Stimulated activated CD4-positive, alpha-beta T cell treated with anti-CD3 and anti-CD28 coated beads, Interleukin-15, amount 100 ng/mL, for 1 hour (primary cell): ENCODE measurements at places on chromosomes 6 and 20.

DNA sequence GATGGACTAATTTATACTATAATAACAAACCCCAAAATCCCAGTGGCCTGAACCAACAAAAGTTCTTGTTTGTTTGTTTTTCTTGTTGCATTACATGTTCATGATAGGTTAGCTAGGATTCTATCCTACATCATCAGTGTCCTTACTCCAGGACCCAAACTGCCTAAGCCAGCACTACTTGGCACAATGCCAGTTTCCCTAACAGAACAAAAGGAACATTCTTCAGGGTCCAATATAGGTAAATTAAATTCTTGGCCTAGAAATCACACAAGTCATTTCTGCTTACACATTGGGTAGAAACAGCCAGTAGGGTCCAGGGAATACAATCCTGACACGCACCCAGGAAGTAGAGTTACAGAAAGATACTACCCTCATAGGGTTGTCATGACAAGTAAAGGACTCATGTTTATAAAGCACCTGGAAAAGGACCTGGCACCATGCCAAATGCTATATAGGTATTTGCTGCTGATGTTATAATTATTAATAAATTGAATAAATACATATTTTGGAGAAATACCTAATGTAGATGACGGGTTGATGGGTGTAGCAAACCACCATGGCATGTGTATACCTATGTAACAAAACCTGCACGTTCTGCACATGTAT is 38.8 kb downstream of the RCAN2 start:
- no peak for DNase-seq

DNA sequence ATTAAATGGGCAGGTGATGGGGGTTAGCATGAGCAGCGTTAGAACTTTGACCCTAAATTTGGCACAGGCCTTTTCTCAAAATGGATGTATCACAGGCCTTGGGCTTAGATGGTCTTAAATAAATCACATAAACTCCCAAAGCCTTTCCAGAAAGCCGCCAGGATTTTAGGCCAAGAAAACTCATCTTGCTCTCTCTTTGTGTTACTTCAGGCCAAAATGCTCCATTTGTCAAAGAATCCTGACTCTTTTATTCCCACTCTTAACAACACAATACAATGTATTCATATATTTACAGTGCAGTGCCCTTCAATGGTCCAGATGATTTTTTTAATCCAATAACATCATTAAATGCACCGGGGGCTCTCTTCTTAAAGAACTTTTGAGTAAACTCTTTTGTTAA is 5.9 kb upstream of the TCP11 start:
- no peak for DNase-seq

DNA sequence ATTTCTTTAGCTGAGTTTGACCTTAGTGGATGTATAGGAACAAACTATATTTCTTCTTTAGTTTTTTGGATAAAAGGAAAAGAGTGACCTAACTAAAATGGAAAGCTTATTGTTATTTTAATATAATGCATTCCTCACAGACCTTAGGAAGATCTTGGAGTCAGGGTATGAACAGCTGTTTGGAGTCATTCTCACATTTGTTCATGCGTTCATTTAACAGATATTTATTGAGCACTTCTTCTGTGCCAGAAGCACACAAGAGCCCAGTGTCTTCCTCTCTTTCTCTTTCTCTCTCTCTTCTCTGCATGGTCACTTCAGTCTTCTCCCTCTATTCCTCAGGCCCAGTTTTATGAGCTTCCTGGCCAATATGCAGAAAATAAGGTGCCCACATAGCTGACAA is 744.0 kb upstream of the MAP3K7 start:
- DNase-seq = no peak

GRCh38 chr6:32244946-32245398 is 21.1 kb upstream of the NOTCH4 start:
- DNase-seq = peak; percentile 47

- DNase-seq = no peak
Observed at GRCh38 chr6:110841266-110841665, 26.0 kb upstream of the CDK19 start.

DNA sequence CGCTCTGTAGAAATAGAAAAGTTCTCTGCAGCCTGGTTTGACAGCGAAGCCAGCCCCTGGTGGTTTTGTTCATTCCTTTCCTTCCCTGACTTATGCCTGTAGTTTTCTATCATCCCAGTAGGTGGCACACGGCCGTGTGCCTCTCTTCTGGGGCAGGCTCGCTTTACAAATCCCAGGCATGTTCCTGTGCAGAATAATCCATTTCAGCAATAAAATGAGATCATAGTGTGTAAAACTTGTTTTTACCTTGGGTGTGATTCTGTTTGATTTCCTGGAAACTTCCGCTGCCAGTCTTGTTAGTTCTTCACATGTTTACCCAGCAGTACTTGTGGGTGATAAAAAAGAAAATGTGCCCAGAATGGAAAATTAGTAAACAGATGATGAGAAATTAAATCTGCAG is 7.4 kb upstream of the INSM1 start:
- DNase-seq = no peak

DNA sequence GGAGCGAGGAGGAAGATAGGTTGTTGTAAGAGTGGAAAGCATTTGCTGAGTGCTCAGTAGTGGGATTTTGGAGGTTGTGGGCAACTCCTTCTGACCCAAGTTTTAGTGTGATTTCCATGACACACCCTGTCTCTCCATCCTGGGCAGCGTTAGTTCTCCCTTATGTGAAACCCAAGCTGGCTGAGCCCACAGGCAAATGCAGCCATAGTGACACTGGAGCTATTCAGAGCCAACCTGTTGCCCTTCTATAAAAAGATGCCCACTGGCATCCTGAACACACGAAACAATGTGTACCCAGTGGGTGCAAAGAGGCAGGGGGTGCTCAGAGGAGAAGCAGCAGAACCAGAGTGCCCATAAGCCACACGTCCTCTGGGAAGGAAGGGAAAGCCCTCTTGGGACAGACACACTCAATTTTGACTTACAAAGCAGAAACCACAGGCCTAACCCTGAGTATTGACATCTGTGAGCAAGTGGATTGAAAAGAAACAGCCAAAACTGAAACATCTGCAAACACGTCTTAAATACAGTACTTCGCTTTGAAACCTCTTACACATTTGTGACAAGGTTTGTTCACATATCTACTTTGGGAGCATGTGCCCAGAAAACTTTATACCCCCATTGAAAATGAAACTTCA is 54.6 kb downstream of the BPIFB1 start:
- no peak for DNase-seq

DNA sequence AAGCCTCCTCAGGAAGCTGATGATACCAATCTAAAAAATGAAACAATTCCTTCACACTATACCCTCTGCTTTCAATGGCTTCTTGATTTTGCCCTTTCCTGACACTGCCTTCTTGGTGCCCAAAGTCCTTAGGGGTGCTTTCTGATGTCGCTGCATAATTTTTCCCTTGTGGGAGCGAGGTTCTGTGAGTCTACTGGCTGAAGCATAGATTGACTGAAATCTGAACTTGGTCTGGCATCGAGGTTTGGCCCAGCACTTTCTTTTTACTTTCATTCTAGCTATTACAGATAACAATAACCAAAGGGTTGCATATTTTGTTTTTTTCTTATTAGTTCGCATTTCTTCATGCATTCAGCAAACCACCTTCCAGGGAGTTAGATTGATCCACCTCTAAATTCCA is 65.8 kb downstream of the E2F3 start:
- no peak for DNase-seq

- no peak for DNase-seq
Observed at GRCh38 chr6:8859501-8859900, 424.2 kb upstream of the SLC35B3 start.

DNA sequence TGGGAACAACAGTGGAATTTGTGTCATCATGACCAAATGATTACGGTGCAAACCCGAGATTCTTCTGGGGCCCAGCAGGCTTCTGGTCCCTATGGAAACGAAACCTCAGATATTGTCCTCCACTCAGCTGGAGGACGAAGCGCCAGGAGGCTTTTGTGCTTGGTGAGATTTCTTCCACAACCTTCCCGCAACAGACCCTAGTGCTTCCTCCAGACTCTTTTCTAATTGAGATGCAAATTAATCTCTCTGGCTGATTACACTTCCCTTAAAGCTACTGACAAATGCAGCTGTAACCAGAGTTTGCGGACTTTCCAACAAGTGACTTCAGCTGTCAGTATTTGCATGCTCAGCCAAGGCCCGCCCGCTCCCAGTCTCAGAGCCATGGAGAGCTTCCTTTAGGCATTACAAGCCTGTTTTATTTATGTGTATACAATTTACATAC is 96.0 kb downstream of the INSM1 start:
- DNase-seq = no peak

DNA sequence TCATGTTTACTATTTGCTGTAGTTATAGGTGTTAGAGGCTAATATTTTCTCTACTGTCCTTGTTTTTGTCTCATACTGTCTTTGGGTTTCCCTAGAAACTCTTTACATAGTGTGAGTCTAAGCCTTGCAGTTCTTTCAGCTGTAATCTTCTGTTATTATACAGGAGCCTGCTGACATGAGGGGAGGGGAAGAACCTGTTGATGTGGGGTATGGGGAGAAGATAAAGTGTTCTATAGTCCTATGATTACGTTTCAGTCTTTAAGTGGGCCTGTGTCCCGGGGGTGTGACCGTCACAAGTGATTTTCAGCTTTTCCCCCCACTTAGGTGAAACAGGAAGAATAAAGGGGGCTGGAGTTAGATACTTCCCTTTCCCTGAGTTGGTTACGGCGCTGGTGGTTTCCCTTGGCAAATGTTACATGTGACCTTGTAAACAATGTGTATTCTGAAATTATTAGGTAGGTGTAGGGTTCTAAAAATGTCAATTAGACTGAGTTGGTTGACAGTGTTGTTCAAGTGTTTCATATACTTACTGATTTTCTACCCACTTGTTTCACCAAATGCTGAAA is 41.3 kb downstream of the REV3L start:
- DNase-seq = no peak

GRCh38 chr6:28340310-28341095 is 4.6 kb upstream of the ZSCAN31 start:
- no peak for DNase-seq

DNA sequence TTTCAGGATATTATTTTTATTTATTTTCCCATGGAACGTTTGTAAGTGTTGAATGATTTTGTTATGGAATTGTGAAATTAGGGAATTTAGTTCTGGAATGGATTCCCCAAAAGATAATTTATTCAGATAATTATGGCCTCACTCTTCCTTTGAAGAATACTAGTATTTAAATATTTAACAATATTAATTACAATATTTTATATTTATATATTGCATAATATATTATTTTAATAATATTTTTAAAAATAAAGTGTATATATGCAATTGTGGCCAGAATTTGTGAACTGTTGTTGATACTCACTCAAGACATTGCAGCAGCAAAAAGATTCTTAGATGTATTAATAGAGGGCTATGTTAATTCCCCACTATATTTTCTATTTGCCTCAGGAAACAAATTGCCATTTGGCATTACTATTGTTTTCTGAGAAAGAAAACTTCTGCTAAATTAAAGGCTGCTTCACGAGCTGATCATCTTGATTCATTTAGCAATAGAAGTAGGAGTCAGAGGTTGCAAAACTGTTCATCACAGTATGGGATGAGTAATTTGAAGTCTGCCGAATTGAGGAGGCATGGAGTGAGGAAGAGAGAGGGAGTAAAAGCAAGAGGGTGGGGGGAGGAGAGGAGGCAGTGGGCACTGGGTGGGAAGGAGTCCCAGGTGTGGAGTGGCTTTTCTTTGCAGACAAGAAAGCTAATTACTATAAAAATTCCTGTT is 729.2 kb downstream of the DHX35 start:
- no peak for DNase-seq

DNA sequence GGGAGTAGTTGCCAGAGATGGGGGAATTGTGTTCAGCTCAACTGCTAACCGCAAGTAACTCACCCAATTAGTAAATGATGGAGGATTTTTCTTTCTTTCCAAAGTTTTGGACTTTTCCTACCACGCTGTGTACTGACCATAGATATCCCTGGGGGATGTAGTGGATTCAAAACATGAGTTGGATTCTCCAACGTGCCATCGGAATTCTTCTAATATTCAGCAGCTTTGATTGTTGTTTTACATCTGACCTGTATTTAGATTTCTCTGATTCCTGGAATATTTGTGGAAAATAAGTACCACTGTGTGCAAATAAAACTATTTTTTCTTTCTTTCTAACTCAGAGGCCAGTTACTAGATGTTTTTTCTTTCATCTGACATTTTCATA is 1.1 kb downstream of the CCDC170 start:
- DNase-seq = no peak

GRCh38 chr20:47664068-47664437 is 121.2 kb downstream of the SULF2 start:
- DNase-seq = no peak

DNA sequence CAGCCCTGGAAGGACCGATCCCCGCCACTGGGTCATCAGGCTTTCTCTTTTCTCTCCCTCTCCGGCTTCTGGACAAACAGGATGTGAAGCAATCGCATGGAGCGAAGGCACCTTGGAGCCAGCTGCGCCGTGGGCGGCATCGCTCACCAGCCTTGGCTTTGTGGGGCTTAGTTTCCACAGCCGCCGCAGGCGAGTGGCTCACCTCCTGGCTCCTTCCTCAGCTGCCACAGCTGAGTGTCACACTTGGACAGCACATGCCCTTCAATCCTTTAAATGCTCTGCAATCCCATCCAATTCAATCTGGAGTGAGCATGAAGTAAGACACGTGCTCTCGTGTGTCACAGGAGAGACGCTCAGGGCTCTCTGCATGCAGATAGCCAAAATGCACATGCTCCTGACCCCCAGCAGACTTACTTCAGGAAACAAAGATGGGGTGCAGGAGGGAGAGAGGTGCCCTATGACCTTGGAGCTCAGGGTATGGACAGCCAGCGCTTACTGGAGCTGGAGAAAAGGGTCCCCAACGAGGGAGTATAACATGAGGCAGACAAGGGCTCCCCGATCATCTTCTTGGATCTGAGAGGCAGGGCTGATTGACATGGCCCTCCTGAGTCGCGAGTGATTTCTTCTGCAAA is 70.9 kb downstream of the BMP7 start:
- DNase-seq = no peak

DNA sequence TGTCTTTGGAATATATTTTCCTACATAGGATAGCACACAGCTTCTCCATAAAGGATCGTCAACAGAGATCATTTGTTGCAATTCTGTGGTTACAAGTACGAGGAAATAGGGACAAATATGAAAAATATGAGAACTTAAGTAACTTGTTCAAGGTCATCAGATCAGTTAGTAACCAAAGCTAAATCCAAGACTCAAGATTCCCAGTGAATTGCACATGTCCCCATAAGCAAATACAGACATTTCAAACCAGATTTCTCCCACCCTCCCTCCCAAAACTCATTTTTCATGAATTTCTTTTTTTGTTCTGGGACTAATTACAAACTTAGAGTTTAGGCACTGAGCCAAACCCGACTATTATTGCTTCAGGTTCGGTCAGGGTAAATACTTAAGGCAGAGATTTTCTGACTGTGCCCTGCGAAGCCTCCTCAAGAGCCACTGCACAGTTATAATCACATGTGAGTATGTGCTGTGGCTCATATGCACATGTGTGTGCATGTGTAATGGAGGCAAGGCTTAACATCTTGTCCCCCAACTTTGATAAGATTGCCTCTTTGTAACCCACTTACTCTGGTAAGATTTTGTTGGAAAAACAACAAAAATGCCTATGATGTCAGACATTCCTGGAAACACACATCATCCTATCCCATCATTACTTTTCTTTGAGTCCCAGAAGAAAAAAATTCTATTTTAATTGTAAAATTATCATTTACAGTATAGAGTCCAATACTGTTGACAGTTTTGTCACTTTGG is 216.2 kb downstream of the CD83 start:
- no peak for DNase-seq
